ENCODE measurements at places on chromosomes 12 and 14.

DNA sequence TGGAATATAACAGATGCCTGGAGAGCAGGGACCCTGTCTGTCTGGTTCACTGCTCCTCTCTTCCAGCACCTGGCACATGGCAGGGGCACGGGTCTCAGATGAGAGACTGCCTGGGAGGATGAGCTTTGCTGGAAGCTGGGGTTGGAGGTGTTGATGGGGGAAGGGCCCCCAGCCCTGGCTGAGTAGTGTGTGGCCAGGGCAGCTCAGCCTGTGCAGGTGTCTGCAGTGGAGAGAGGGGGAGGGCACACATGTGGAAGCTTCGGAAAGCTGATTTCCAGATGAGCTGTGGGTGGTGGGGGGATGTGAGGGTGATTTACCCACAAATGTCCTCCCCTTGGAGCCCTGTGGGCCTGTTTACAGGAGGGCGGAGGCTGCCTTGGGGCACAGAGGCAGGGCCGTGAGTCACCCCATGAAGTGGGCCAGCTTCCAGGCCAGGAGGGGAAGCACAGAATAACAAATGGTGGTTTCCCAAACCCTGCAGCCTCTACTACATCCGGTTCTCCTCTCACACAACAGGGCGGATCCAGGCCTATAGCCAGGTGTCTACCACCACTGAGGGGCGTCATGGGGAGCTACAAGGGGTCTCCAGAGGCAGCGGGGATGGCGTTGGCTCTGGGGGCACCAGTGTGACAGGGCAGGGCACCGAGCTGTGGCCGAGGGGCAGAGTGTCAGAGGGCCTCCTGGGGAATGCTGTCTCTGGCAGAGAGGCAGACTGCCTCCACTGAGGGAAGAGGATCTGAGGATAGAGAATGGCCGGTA, 11.0 kb downstream of the KRT7 start:
- peak; percentile 68 for DNase-seq

DNA sequence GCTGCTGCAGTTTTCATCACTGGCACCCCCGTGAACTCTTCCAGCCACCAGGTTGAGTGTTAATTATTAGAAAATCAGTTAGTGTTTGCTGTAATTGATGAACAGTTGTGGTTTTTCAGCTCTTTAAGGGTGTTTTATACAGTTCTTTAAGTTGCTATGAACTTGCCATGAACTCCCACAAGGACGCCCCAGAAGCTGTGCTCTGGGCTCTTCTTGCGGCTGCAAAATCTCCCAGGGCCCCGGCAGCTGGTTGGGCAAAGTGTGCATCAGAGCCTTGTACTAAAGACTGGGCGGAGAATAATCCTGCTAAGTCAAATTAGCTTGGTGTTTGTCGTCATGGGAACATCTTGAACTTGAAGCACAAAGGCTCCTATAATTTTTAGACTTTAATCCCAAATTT, 82.2 kb downstream of the EML1 start:
- no peak for DNase-seq

DNA sequence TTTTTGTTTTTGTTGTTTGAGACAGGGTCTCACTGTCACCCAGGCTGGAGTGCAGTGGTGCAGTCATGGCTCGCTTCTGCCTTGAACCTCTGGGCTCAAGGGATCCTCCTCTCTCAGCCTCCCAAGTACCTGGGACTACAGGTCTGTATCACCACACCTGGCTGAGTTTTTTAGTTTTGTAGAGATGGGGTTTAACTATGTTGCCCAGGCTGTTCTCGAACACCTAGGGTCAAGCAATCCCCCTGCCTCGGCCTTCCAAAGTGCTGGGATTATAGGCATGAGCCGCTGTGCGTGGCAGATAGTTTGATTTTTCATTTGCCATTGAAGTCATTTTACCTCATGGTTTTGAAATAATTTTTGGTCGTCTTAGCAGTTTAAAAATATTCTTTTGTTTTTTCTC, 94.3 kb upstream of the EIF5 start:
- no peak for DNase-seq

DNA sequence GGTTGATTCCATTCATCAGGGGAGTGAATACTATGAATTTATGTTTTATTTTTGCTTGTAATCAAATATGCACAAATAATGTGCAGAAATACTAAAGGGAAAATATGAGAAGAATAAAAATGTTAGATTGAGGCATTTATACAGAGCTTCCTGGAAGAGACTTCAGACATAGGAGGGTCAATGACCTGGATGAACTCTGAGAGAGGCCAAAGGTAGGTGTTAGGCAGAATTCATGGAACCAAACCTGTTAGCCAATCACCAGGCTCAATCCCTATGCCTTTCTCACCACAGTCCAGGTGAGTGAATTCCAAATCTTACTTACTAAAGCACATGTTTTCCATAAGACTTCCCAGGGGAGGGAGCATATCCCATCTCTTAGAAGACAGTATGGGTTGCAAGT, 130.4 kb upstream of the NTF3 start:
- no peak for DNase-seq

DNA sequence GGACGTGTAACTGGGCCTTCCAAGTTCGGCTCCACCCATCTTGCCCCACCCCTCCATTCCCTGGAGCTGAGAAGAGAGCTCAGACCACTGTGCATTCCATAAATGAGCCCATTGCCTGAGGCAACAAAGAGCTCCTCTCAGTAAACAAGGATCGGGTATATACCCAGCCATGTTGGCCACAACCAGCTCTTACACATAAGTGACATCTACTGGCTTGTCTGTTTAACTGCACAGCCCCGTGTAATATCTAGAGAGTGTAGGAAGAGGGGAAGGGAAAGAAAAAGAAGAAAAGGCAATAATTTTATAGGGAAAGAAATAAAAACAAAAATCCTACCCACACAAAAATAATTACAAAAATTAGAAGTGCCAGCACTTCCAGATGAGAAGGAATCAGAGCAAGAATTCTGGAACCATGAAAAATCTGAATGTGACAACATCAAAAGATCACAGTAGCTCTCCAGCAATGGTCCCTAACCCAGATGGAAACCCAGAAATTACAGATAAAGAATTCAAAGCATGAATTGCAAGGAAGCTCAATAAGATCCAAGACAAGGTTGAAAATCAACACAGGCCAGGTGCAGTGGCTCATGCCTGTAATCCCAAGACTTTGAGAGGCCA, 308.1 kb downstream of the RPAP3 start:
- DNase-seq = no peak

GRCh38 chr12:27330846-27331245, 1.8 kb upstream of the BMAL2 start:
- no peak for DNase-seq

- no peak for DNase-seq
These were observed 348 bp upstream of the SSTR1 start for GRCh38 chr14:38207377-38207735.

GRCh38 chr12:89756194-89756584, 47.6 kb upstream of the ATP2B1 start:
- DNase-seq = no peak

DNA sequence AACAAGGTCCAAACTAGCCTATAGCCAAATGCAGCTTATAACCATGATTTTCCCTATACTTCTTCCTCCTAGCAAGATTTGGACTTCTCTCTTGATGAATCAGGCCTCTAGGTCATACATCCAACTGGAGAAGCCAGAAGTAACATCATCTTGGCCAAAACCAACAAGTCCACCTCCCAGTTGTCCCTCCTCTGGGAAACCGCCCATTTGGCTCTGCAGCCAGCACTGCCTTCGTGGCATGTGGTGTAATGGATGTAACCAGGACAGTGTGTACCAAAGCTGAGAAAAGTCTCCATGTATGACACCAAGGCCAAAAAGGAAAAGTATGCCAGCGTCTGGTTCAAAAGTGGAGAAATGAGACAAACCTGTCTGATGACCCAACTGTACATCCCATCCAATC, 59.3 kb upstream of the VASH1 start:
- no peak for DNase-seq

GRCh38 chr14:102917056-102917385, 5.4 kb upstream of the AMN start:
- DNase-seq = no peak

- DNase-seq = no peak
These were observed 87.1 kb downstream of the SSPN start for GRCh38 chr12:26282339-26282940.

DNA sequence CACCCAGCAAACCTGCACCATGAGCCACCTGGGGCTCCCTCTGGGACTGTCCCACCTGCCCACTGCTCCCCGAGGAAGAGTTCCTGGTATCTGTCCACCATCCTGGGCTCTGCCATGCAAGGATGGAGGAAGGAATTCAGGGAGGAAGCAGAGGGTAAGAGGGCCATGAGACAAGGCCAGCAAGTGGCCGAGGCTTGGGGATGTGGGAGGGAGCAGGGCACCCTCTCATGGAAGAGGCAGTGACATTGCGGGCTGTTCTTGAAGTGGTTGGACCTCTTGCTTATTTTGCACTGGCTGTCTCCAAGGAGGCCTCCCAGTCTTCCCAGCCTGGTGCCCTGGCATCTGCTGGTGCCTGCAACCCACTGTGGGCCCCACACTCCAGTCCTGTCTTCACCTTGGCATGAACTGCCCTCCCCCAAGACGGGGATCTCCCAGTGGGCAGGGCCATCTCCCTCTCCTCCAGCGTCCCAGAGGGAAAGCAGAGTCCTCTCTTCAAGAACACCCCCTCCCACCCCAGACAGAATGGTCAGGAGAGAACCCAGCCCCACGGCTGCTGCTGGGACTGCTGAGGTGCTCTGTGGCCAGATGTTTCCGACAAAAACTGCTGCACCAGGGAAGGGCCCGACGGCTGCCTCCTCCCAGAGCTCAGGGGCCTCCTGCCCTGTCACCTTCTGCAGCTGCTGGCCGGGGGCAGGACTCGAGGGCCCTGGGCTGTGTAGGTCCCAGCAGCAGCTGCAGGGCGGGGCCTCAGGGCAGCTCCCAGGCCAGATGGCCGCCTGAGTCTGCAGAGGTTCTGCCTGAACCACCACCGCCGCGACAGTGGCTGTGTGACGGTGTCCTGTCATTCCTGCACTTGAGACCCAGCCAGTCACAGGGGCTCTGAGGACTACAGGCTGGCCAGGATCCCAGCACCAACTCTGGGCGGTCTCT, 1.8 kb upstream of the AKT1 start:
- DNase-seq = no peak

- DNase-seq = no peak
These were observed 327.0 kb downstream of the BCL11B start for GRCh38 chr14:98944989-98945388.

DNA sequence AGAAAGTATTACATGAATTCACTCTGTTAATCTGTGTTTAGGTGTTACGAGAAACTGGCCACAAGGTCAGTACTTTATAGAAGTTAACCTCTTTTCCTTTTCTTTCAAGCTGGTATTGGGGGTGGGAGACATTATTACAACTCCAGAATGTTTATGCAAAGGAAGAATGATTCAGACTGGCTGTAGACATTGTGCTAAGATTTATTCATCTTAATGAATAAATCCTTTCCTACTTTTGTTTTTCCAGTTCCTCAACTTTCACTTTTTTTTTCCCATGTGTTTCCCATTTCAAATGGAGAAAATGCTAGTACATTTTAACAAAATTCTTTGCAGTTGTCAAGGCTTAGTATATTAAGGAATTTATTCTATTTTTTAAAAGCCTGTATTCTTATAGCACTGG, 1.3 kb downstream of the OTOGL start:
- no peak for DNase-seq

GRCh38 chr12:132572801-132573760, 37.3 kb downstream of the LRCOL1 start:
- no peak for DNase-seq

GRCh38 chr14:105860615-105861580, 334.5 kb downstream of the TMEM121 start:
- DNase-seq = no peak

DNA sequence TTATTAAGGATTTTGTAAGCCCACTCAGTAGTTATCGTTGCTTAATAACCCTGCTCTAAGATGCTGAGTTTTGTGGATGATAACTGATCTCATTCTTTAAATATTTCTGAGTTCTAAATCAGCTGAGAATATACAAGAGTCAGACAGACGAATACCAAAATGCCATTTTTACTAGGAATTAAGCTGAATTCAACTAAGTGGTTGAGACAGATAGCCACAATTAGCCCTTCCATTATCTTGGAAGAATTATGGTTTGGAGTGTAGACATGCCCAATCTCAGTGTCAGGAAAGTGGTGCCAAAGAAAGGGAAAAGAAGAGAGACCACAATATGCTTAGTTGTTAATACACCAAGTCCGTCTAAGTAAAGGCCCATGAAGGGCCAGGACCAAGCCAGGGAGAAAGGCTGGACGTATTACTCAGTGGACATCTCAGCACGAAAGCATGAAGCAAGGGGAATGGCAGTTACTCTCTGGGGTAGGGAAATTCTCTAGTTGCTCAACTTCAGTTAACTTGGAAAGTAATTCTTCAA, 58.6 kb downstream of the KCNA5 start:
- DNase-seq = no peak

DNA sequence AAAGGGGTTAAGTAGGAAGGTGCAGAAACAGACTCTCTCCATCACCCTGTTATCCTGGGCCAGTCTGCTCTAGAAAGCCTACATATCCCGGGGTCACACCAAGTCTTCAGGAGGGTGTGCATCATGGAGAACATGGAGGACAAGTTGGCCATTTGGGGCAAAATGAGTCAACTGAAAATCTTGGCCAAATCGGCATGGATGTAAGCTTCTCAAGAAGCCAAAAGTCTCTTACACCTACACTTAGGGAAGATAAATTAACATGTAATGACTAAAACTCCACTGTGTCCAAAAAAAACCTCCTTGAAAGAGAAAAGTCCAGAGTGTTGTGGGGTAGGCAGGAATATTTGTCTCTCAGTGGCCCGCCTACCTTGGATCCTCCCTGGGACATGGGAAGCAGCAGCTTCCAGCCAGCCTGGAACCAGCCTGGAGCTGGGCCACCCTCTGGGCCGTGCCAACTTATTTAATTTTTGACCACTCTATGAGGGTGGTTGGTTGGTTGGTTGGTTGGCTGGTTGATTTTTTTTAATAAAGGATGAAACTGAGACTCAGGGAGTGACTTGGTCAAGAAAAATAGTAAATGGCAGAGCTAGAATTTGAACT, 17.9 kb upstream of the TC2N start:
- DNase-seq = no peak

- DNase-seq = no peak
These were observed 386.9 kb downstream of the ZFP36L1 start for GRCh38 chr14:68405961-68406360.

DNA sequence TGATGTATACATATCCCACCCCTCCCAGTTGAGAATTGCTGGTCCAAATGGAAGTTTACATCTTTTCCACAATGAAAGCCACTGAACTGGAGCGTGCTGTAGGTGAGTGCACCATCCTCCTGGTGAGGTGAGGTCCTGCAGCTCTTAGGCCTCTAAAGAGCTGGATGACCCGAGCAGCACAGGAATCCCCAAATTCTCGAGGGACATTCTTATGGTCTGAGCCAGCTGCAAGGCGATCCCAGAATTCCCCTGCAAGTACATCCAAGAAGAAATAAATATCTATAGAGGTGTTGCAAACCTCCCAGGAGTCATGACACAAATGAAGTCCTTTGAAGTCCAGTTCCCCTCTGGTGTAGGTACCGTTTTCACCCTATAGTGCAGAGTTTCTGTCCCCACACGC, 24.0 kb downstream of the TMEM132C start:
- DNase-seq = no peak

- DNase-seq = no peak
These were observed 19.6 kb upstream of the SLC6A12 start for GRCh38 chr12:233615-233968.

All from NCI-H2081 treated with DMSO at 0.1 percent for 48 hours (cell line).